Esophagus mucosa (tissue), 1 donor: ENCODE measurements at places on chromosomes 7 and 10.

DNA sequence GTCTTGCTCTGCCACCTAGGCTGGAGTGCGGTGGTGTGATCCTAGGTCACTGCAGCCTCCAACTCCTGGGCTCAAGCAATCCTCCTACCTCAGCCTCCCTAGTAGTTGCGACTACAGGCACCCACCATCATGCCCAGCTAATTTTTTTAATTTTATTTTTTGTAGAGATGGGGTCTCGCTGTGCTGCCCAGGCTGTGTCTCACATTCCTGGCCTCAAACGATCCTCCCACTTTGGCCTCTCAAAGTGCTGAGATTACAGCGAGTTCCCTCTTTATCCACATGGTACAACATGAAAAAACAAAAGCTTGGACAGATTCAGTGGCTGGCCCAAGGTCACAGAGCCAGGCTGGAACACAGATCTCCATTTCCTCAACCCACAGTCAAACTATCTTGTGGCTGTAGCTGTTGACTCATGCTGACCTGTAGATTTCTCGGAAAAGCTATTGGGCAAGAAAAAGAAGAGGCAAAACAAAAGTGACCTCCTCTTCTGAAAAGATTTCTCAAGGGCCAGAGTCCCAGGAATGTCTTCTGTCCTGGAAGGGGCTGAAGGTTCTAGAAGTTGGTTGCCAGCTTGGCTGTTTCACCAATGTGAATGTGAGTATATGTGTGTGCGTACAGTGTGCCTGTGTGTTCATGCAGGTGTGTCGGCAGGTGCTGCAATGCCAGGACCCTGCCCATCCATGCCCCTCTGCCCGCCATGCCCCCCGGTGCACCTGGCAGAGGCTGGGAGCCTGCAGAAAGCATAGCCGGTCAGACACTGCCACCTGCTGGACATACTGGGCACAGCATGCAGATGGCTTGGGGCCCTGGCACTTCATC is 28.4 kb downstream of the TMEM130 start:
- ATAC-seq = peak; percentile 76

DNA sequence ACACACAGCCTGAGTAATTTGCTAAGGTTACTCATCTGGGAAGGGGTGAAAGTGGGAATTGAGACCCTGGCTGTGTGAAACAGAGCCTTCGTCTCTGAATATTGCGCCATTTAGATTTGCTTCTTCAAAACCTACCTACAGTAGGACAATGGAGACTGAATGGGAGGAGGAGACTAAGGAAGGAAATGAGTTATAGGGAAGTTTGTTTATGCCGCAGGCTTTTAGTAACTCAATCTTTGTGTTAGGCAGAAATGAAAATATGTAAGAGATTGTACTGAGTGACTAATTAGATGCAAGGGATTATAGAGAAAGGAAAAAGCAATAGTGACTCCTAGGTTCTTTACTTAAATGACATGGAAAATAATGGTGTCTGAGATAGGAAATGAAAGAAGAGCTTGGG is 80.2 kb downstream of the KCND2 start:
- ATAC-seq = no peak

DNA sequence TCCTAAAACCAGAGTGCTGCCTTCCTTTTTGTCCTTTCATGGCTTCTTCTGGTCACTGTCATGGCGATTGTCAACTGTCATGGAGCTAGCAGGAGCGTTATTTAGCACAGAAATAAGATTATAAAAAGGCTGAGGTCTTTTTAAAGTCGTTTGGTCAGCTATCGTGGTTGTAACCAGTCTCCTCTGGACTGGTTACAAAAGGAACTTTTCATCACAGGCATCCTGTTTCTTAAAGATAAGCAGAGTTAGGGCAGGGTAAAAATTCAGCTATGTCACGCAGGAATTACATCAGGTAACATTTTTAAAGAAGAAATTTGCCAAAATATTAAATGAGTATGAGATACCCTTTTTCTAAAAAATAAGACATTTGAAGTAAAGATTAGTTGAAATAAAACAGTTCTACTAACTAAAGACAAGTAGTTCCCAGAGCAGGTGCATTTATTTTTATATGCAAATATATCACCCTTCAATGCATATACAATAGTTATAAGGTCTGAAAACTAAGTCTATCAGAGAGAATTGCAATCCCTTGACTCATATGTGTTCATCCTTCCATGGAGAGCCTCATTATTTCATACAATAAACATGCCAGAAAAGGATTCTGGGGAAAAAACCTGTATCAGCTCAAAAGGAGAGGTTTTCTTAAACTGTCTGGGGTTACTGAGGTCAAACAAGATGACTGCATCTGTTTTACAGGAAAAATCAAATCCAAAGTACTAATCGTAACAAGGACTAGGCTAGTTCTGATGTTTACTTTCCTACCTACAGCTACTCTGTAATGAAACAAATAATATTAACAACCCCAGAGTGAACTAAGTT is 20.9 kb downstream of the FAM24A start:
- ATAC-seq = no peak

GRCh38 chr10:59227136-59227673 is 50.8 kb downstream of the PHYHIPL start:
- no peak for ATAC-seq

DNA sequence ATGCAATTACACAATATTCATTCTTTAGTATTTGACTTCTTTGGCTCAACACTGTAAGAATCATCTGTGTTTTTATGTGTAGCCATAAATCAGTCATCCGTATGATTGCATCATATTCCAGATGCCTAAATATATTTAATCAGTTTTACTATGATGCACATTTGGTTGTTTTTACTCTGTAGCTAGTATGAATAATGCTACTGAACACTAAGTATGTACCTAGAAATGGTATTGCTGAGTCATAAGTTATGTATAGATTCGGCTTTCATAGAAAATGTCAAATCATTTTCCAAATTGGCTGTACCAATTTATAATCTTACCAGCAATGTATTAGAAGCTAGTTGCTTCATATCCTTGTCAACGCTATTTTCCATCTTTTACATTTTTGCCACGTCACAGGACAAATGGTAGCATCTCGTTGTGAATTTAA is 197.3 kb upstream of the PLXNA4 start:
- ATAC-seq = no peak

GRCh38 chr7:81062755-81063154 is 143.9 kb upstream of the SEMA3C start:
- no peak for ATAC-seq

GRCh38 chr10:7520507-7521485 is 110.0 kb upstream of the SFMBT2 start:
- ATAC-seq = no peak

DNA sequence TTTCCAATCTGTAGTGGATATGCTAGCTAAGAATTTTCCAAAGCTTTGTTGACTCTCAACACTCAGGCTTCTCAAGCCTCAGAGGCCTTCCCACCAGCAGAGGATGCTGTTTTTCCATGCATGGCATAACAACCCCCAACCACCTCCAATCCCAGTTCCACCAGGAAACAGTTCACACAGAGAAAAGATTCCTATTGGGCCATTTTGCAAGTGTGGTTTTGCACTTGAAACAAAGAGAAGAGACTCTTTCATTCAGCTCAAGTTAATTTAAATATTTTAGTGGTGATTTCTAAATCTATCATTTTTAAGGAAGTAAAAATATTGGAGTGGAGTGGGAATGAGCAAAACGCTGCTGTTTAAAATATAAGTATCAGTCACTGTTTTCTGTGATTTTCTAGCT is 105.6 kb upstream of the COL1A2 start:
- ATAC-seq = no peak

- ATAC-seq = no peak
Observed at GRCh38 chr10:34181553-34182300, 633.4 kb downstream of the PARD3 start.

DNA sequence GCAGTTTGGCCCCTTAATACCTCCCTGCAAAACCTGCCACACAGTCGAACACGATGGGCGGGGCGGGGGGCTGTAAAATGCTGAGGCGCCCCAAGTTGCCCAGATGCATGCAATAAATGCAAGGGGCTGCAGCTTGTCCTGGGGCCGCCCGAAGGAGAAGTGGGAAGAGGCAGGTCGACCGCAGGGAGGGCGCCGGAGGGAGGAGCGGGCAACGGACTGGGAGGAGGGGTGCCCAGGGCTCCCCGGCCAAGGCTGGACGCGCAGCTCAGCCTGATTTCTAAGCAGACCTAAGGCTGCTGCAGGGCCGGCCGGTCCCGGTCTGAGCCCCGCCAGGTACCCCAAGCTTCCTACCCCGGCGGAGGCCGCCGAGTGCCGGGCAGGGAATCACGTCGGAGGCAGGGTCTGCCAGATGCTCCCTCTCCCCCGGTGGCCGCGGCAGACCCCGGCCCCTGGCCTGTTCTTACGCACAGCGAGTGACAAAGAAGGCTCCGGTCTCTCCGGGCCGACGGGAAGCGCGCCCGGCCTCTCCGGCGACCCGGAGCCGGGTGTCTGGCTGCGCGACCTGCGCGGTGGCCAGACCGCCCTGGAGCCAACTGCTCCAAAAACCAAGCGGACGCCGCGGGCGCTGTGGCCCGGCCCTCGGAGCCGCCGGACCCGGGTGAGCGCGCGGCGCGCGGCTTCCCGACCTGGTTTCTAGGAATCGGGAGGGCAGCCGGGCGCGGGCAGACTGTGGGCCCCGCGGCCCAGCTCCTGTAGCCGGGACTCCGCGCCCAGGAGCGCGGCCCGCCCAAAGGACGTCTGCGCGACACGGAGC is 744 bp upstream of the EBF3 start:
- no peak for ATAC-seq

DNA sequence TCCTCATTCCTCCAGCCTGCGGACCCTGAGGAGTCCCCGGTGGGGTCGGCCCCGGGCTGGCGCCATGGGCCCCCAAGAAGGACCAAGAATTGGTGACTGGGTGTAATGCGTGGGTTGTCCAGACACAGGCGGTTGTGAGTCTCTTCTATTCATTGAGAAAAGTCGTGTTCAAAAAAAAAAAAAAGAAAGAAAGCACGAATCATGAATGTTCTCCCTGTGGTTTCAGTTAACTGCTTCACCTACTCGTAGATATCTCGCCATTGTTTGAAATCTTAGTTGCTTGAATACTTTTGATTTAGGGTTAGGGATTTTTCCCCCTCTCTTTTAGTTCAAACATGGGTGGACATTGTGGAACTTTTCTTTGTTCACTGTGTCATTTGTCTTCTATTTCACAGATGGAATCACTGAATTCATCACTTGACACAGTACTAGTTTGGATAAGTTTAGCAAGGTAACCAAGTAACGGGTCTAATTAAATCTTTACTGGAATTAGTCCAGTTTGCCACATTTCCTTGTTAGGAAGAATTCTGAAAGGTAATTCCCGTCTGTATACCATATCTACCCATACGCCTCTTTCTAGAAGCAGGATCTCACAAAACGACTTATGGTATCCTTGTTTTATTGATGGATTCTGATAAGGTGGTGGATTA is 775 bp downstream of the STARD3NL start:
- peak; percentile 43 for ATAC-seq

GRCh38 chr10:22436526-22436892 is 91.2 kb downstream of the SPAG6 start:
- ATAC-seq = peak; percentile 67

GRCh38 chr7:23490357-23491135 is 20.3 kb upstream of the IGF2BP3 start:
- peak; percentile 70 for ATAC-seq

GRCh38 chr7:5422396-5423305 is 983 bp downstream of the TNRC18 start:
- ATAC-seq = no peak

GRCh38 chr7:55132890-55133551 is 114.2 kb downstream of the EGFR start:
- peak; percentile 94 for ATAC-seq

DNA sequence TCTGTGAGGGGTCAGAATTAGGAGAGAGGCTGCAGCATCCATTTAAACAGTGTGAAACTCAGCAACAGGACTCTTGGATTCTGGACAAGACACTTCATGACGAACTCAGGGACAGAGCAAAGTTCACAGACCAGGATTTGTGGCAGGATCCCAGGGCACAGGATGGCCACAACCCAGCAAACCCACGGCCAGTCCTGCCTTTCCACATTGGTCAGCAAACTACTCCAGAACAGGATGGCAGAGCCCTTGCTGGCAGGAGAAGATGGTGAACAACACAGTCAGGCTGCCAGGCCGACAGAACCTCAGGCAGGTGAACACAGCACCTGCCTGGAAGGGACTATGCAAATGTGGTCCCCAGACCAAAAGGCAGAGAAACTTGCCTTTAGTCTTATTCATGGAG is 34.4 kb downstream of the VSTM4 start:
- no peak for ATAC-seq

GRCh38 chr10:26690731-26691475 is 6.6 kb upstream of the PDSS1 start:
- no peak for ATAC-seq

- no peak for ATAC-seq
Observed at GRCh38 chr10:47337310-47337709, 10.9 kb upstream of the RBP3 start.

DNA sequence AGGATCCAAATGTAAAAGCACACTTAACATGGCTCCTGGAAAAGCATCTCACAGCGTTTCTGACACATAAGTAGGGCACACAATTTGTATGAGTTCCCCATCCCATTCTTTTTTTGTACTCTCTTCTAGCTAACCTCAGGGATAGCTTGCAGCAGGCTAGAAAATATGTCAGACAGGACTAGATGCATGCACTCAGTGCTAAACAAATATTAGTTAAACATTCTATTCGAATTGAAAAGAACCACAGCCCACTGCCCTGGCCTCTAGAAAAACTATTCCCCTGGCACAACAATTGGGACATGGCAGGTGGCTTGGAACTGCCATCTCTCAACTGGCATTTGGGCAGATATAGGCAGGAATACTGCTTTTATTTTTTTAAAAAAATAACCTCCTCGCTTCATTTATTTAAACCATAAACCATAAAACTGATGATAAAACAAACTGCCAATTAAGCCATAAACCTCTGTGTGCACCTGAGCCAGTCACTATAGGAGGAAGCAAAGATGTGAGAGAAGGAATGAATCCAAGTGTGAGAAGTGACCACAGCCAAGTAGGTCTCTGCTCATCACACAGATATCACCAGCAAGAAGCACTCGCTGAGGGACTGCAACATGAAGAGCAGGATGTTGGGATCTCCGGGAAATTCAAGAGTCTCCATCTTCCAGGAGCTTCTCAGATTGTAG is 394.1 kb downstream of the NEBL start:
- ATAC-seq = no peak

DNA sequence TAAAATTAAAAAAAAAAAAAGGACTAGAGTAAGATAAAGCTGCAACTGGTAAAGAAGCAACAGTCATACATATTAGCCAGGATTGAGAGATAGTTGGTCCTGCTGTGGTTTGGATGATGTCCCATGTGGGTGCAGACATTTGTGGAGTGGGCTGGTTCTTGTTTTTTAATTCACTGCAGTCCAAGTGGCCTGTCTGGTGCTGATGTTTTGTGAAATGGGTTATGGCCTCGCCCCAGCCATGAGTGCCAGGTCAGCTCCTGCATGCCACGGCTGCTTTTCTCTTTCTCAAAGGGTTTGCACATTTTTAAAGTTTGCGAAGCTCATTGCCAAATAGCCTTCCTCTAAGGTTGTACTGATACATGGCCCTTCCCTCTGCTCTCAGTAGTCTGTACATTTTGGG is 14.1 kb upstream of the BTBD16 start:
- ATAC-seq = no peak

- peak; percentile 35 for ATAC-seq
Observed at GRCh38 chr10:22022257-22023032, 18.9 kb upstream of the DNAJC1 start.

- no peak for ATAC-seq
Observed at GRCh38 chr10:76916536-76916935, 721.1 kb downstream of the KCNMA1 start.
